Stimulated activated naive B cell treated with anti-CD40 and anti-IgM and Interleukin-4, amounts not matched to agents 10 μg/mL and 1 μg/mL and 100 μg/mL, for 72 hours (primary cell): ENCODE measurements at places on chromosomes 1 and 21.

GRCh38 chr1:197277166-197277565 lies 9.1 kb downstream of the CRB1 start:
- no peaks in the 10 kb centered on the region for H3K36me3 ChIP-seq
- no peak overlapping the region for H3K27ac ChIP-seq
- peaks cover 2% of the 10 kb centered on the region for H3K4me1 ChIP-seq
- no peak overlapping the region for H3K4me3 ChIP-seq
- H3K27me3 ChIP-seq, result peaks cover 11% of the 10 kb centered on the region

DNA sequence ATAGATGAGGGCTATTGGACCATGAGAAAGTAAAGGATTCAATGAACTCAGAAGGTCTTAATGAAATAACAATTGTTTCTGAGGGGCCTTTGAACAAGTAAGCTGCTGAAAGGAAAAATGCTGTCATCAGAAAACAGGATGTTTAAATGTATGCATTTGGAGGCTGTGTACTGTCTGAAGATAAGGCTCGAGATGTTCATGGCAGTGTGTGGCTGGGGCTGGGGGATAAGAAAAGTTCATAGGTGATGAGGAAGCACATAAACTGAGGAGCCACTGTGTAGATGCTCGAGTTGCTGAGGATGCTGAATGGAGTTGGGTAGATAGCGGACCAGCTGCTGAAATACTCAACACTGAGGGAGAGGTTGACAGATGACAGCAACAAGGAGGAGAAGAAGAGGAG lies 17.8 kb downstream of the THEM4 start:
- peaks cover 64% of the 10 kb centered on the region for H3K36me3 ChIP-seq
- H3K27me3 ChIP-seq, result no peaks in the 10 kb centered on the region
- no peak for DNase-seq
- H3K4me1 ChIP-seq, result no peaks in the 10 kb centered on the region
- H3K4me3 ChIP-seq, result no peak overlapping the region

DNA sequence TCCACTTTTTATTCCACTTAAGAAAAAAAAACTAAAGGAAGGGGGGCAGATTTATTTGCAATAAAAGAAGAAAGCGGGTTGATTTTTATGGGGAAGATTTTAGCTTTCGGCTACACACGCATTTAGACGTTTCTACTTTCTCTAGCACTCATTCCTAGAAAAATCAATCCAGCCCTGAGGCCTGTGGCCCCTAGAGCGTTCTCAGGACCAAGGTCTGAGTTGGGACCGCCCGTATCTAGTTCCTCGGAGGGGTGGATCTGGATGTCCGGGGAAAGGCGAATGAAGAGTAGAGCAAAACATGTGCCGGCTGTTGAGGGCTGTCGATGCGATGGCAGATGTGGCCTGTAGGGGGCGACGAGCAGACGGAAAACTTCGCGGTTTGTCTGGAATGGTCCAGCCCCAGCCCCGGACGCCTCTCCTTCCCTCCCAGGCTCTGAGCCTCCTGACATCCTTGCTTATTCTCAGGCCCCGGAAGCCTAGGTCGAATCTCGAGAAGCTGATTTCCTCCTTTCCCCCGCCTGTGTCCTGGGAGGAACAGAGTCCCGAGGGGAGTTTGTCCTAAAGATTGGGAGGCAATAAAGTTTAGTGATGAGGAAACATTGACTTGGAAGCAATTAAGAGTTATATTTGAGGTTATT lies 5.2 kb downstream of the FOXD3 start:
- H3K4me3 ChIP-seq, result peak overlapping the region; percentile 60
- peaks cover 16% of the 10 kb centered on the region for H3K36me3 ChIP-seq
- H3K4me1 ChIP-seq, result peaks cover 17% of the 10 kb centered on the region

GRCh38 chr1:63746129-63746864 lies 27.5 kb upstream of the ROR1 start:
- H3K27ac ChIP-seq, result no peak overlapping the region
- no peaks in the 10 kb centered on the region for H3K36me3 ChIP-seq
- peaks cover 8% of the 10 kb centered on the region for H3K4me1 ChIP-seq
- DNase-seq, result no peak
- peaks cover 4% of the 10 kb centered on the region for H3K27me3 ChIP-seq

DNA sequence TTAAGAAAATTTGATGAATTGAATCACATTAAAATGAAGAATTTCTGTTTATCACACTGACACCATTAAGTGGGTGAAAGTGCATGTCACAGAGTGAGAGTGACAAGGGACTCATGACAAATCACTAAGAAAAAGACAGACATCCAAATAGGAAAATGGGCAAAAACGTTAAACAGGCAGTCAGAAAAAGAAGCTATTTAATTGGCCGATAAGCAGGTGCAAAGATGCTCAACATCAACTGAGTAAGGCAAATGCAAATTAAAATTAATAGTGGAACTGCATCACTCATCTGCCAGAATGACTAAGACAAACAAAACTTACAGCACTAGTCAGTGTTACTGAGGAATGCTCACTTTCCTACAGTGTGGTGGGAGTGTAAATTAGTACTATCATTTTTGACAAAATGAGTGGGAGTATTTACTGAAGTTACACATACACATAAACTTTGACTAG lies 39.2 kb upstream of the RUNX1 start:
- no peak overlapping the region for H3K27ac ChIP-seq
- no peaks in the 10 kb centered on the region for H3K36me3 ChIP-seq
- peaks cover 8% of the 10 kb centered on the region for H3K4me1 ChIP-seq
- H3K4me3 ChIP-seq, result no peak overlapping the region
- DNase-seq, result no peak
- no peaks in the 10 kb centered on the region for H3K27me3 ChIP-seq

DNA sequence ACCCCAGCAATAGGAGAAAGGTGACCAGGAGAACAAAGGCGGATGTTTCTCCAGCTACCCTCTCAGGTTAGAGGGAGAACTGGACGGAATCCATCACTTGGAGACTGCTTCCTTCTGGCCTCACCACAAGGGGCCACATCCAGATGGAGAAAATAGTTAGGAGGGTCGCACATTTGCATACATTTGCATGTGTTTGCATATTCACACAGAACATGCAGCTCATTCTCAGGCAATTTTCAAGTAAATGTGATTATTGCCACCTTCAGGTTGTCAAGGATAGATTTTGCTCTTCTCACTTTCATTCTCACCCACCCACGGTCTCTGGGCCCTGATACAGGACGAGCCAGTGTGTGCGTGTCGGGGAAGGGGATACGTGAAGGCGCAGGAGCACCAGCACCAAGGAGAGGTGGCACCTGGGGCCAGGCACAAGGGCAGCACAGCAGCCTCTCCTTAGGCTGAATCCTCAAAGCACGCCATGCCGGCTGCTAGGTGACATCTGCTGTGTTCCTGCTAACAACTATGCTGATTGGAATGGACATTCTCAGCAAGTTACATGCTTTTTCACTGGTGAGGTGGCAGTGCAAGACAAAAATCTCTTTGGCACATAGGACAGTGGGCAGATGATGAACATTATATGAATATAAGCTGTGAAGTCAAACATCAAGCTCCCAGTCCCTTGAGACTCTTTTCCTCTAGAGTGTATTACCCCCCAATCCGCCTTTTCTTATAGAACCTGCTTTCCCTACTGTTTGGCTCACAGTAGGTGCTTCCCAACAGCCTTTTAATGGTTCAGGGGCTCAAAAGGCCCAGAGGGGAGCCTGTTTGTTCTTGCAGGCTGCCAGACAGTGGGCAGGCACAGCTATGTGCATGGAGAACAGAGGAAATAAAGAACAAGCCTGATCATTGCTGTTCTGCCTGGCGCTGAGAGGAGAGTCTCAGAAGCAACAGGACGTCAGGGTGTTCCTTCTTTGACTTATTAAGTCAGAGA lies 14.3 kb downstream of the ACKR1 start:
- no peaks in the 10 kb centered on the region for H3K36me3 ChIP-seq
- no peak for DNase-seq
- no peak overlapping the region for H3K27ac ChIP-seq
- no peak overlapping the region for H3K4me3 ChIP-seq
- H3K4me1 ChIP-seq, result peaks cover 2% of the 10 kb centered on the region

DNA sequence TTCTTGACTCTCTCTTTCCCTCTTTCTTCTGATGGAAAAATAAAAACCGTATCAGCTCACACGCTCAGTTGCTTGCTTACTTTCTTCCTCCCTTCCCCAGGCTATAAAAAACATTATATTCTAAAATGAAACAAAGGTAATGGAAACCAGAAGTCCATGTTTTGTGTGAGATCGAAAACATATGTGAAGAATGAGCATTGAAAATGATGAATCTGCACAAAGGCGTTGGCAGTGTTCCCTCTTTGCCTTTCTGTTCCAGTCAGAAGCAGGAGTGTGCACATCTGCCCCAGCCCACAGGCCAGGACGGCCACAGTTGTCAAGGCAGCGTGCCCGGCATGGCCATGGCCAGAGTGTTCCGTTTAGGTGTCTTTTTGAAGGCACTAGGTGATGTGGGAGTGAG lies 185.3 kb upstream of the USP24 start:
- no peak overlapping the region for H3K4me3 ChIP-seq
- no peak for DNase-seq
- no peak overlapping the region for H3K27ac ChIP-seq
- H3K4me1 ChIP-seq, result no peaks in the 10 kb centered on the region
- no peaks in the 10 kb centered on the region for H3K36me3 ChIP-seq

GRCh38 chr1:100565533-100565932 lies 27.6 kb downstream of the GPR88 start:
- no peak for DNase-seq
- H3K27ac ChIP-seq, result no peak overlapping the region
- H3K4me1 ChIP-seq, result no peaks in the 10 kb centered on the region
- H3K36me3 ChIP-seq, result no peaks in the 10 kb centered on the region
- H3K4me3 ChIP-seq, result no peak overlapping the region

DNA sequence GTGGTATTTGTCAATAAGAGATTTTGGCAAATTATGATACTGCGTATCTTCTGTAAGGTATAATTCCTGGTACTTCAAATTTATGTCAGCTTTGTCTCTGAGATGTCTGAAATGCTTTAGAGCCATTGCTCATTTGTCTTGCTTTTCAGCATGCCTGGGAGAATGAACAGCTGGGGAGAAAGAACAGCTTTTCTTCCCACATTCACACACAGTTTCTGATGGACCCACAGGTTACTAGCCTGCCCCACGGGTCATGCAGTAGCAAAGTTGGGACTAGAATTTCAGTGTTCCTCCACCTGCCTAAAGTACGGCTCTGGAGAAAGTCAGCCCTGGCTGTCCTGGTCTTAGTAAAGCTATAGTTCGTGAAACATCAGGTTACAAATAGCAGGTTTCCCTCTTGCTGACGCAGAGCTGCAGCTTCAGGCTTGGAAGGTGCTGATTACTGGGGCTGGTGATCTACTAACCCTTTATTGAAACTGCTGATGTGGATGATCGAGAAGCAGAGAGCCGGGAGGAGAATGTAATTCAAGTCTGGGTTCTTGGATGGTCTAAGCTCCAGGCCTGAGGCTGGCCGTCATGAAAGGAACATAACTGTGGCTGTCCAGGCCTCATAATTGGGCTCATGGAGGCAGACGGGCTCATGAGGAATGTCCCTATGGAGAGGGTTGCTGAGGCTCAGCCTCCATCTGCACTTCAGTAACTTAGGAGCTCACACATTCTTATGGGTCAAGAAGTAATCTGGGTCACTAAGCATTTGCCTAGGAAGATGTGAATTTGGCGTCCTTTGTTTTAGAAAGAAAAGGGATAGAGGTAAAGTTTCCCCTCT lies 12.4 kb downstream of the GALNT2 start:
- no peak overlapping the region for H3K4me3 ChIP-seq
- peak overlapping the region; percentile 65 for H3K27ac ChIP-seq
- no peaks in the 10 kb centered on the region for H3K27me3 ChIP-seq
- H3K4me1 ChIP-seq, result peaks cover 62% of the 10 kb centered on the region

DNA sequence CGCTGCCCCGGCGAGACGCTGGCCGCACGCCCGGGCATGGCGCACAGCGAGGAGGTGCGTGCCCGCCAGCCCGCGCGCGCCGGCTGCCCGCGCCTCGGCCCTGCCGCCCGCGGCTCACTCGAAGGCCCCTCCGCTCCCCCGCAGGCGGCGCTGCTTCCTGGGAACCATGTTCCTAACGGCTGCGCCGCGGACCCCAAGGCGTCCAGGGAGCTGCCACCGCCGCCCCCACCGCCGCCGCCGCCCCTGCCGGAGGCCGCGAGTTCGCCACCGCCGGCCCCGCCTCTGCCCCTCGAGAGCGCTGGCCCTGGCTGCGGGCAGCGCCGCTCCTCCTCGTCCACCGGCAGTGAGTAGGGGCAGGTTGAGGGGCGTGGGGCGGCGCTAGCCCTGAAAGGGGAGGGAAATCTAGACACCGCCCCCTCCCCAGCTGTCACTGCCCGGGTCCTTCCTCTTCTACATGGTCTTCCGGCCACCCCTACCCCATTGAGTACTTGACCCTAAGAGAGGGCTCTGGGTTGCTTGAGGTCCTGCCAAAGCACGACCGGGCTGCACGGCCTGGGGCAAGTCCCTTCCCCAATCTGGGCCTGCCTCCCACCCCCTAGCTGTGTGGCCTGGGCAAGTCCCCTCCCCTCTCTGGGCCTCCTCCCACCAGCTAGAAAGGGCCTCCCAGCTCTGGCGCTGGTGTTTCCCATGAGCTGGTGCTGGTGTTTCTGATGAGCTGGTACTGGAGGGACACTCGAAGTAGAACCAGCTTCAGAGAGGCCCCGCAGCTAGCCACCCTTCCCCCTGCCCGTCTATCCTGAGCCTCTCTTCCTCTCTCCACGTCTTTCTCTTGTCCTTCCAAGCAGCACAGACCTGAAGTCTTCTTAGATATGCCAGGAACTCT lies 17.0 kb downstream of the TNFRSF25 start:
- peak overlapping the region; percentile 23 for H3K4me3 ChIP-seq
- peaks cover 1% of the 10 kb centered on the region for H3K36me3 ChIP-seq
- H3K27me3 ChIP-seq, result peaks cover 84% of the 10 kb centered on the region
- H3K27ac ChIP-seq, result peak overlapping the region; percentile 62
- H3K4me1 ChIP-seq, result peaks cover 24% of the 10 kb centered on the region

- H3K27me3 ChIP-seq, result peaks cover 5% of the 10 kb centered on the region
- DNase-seq, result no peak
- H3K4me1 ChIP-seq, result no peaks in the 10 kb centered on the region
- H3K4me3 ChIP-seq, result no peak overlapping the region
These were observed 226.5 kb downstream of the HMCN1 start for GRCh38 chr1:185960422-185961321.

DNA sequence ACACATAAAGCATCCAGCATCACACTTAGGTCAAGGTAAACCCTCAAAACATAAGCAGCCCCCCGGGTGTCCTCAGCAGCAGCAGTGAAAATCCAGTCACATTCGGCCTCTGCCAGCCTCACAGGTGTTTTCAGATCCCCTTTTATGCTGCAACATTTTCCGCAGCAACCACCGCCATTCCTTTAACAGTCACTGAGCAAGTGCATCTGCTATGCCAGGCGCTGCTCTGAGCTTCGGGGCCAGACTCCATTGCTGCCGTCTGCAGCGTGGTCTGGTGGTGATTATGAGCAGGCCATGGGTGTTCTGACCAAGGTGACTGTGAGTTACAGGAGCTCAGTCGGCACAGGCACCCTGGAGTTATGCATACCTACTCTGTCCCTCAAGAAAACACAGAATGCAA lies 4.5 kb downstream of the URB1 start:
- H3K4me1 ChIP-seq, result peaks cover 33% of the 10 kb centered on the region
- H3K36me3 ChIP-seq, result peaks cover 60% of the 10 kb centered on the region
- H3K4me3 ChIP-seq, result no peak overlapping the region
- no peak for DNase-seq

DNA sequence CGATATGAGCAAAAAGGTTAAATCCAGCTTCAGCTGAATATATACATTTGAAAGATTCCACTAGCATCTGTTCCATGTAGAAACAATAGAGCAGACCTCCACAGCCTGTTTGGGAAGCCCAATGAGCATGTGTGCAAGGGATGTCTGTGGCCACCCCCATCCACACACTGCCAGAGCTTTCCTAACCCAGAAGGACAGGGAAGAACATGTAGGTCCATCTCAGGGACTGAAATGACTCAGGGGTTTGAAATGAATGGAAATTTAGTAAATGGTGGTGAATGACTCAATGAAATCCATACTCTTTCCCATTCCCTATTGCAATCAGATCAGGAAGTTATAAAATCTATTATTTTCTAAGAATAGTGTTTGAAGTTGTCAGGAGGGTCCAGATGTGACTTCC lies 397.2 kb downstream of the DUSP10 start:
- H3K36me3 ChIP-seq, result no peaks in the 10 kb centered on the region
- H3K27ac ChIP-seq, result no peak overlapping the region
- DNase-seq, result no peak
- H3K4me1 ChIP-seq, result no peaks in the 10 kb centered on the region
- H3K4me3 ChIP-seq, result no peak overlapping the region
